ENCODE measurements at places on chromosomes 12 and 14.
A peak's percentile ranks its signal among the peaks of the same experiment; 100 is the strongest.

DNA sequence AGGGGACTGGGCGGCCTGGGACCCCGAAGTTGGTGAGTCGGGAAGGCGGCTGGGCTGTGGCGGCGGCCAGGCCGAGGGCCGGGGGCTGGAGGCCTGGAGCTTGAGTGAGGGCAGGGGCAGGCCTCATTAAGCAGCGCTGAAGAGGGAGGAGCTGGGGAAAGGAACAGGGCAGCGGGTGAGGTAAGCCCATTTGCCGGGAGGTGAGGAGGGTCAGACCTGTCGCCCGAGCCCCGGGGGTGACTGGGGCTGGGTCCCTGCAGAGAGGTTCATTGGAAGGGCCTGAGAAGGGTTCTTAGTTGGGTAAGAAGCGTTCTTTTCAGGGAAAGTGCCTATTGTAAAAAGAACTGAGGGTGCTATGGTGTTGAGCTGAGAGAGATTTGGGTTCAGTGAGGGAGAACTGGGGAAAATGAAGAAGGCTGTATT lies 441 bp downstream of the RAB5B start:
- DNase-seq: no peak

DNA sequence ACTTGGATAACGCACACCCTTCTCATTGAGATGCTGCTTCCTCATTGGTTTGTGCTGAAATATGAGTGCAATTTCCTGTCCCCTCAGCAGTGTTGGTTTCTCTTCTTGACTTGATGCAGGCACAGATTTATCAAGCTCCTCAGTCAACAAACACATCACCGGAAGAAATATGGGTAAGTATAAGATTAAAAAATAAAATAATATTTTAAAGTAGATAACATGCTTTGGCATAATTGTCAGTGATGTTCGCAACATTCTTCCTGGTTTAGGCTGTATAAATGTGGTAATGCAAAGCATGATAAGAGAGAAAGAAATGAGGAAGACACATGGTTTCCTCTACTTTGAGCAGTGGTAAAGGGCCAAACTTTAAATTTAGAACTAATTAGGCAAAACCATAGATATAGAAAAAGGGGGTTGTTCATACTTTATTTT lies at the start of gene GPR65:
Gene GPR65 (plus strand): TSS at position 86 of the 432 bp plus-strand sequence. CDS start 5,713 bp downstream, outside the sequence.
- DNase-seq: no peak

DNA sequence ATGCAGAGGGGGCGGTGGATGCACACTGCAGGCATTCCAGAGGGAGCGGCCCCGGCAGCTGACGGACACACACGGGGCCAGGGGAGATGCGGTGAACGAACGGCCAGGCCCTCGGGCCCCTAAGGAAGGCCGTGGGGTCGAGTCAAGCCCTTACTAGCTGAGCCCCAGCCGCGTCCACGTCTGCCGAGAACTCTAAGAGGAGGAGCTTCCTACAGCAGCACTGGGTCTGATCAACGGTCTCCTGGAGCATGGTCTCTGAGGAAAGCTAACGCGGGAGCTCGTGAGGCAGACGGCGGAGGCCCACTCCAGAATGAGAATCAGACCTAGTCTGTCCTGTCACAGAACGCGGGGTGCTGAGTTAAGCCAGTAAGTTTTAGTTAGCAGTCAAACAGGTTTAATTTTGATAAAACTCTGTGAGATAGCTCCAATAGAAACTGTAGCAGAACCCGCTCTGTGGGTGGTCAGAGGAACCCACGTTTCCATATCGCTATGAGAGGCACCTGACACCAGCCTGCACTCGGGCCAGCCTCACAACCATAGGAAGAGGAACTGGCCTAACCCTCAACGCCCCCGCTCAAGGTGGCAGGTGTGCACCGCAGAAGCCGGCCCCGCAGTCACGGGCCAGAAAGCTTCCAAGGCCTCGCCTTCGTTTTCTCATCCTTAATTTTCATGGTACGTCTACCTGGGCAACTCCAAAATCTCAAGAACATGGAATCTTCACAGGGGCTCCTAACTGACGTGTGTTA lies 55.5 kb downstream of the CDC42BPB start:
- no peak for DNase-seq

DNA sequence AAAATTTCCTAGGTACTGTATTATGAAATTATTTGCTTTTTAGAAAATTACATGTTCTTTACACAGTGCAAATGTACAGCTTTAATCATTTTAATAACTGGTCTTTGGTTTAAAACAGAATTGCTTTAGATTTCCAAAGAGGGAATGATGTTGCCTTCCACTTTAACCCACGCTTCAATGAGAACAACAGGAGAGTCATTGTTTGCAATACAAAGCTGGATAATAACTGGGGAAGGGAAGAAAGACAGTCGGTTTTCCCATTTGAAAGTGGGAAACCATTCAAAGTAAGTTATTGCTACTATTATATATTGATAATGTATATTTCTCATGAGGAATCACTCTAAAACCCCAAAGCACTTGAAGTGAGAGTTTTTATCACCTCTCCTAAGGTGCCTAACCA lies 13.4 kb downstream of the LGALS3 start:
- DNase-seq: no peak

- no peak for DNase-seq
Measured at GRCh38 chr12:120851444-120851843, 52.7 kb downstream of the SPPL3 start.

- DNase-seq: no peak
Measured at GRCh38 chr14:56162476-56162875, 44.3 kb downstream of the PELI2 start.

DNA sequence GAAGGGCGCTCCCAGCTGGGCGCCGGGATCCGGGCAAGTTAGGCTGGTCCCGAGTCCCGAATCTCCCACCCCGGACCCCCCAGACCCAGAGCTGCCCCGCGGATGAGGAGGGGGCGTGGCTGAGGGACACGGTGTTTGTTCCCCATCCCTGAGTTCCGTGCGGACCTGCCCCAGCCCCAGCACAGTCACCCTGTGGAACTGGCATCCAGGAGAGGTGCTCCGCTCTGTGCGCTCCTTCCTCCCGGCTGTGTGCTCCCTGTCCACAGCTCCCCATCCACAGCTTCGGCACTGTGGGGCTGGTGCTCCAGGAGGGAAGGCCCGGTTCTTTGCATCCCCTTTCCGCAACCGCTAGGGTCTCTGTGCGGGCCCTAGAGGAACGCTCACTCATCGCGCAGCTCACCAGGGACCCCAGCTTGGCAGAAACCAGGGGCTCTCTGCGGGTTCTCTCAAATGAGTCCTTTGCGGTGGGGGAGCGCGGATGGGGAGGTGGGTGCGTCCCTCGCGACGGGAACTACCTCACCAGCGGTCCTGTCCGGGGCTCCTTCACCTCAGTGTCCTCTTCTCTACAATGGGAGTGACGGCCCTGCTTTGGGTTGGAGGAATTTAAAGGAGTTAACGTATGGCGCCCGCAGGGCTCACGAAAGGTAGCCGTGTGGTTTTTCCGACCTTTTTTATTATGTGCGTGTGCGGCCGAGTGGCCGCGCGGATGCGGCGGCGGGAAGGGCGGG lies 845 bp downstream of the TMEM132C start:
- DNase-seq: no peak

DNA sequence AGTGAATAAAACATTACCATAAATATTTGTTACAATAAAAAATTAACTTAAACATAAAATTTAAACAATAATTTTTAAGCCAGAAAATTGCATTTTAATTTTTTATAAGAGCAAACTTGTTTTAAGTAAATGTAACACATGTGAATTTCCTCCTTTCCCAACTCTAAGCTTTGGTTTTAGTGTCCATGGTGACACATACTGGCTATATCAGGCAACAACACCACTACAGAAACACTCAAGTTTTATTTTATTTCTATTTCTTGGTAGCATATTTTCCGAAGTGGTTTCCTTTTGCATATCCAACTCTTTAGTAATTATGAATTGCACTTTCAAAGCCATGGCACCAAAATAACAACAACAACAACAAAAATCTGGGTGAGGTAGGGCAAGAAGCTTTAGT lies 2.2 kb downstream of the NELL2 start:
- no peak for DNase-seq

DNA sequence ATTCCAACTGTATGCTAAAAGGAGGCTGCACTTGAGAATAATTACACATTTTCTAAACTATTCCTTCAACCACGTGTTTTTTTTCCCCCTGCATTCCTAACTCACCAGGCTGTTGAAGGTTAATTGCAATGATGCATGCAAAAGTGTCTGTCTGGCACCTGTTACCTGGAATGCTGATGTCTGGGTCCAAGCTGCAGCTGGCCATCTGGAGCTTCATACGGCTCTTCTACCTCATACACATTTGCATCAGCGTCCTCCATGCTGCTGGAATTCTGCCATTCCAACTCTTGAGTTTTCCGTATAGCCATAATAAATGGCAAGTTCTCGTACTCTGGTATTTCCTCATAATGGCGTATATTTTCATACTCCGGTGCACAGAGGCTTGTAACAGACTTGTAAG lies 8.6 kb downstream of the FGD6 start:
- DNase-seq: no peak

DNA sequence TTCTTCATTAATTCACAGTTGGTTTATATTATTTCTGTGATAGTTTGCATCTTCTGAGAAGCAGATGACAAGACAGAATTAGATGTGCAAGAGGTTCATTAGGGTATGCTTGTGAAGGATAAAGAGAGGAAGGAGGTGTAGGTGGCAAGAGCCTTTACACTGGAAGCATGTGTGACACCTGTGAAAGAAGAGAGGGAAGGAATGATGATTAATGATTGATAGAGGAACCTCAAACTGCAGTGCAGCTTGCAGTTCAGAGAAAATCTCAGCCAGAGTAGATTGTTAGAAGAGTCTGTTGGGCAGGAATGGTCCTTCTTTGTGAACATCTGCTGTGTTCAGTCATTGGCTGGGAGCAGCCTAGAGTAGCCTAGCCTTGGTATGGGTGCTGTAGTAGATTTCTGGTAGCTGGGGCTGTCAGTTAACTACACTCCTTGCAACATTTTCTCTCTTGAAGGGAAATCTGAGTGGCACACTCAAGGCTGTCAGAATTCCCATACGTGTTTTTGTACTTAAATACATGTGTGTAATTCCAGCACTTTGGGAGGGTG lies 9.0 kb downstream of the RCOR1 start:
- DNase-seq: no peak

GRCh38 chr14:72948481-72949138 lies 22.3 kb downstream of the DCAF4 start:
- DNase-seq: peak; percentile 67

DNA sequence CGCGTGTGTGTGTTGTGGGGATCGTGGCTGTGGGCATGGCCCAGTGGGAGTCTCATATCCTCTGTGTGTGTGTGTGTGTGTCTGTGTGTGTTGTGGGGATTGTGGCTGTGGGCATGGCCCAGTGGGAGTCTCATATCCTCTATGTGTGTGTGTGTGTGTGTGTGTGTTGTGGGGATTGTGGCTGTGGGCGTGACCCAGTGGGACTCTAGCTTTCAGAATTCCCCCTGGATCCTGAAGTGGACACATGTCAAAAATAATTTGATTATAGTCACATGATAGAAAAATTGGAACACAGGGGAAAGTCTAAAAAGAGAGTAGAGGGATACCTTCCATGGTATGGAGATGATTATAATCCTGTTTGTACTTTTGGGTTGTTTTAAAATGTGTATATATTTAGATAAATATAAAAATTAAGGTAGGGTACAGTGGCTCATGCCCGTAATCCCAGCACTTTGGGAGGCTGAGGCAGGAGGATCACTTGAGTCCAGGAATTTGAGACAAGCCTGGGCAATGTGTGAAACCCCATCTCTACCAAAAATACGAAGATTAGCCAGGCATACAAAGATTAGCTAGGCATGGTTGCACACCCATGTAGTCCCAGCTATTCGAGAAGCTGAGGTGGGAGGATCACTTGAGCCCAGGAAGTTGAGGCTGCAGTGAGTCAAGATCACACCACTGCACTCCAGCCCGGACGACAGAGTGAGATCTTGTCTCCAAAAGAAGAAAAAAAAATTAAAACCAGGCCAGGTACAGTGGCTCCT lies 11.0 kb downstream of the PAPLN start:
- DNase-seq: no peak

DNA sequence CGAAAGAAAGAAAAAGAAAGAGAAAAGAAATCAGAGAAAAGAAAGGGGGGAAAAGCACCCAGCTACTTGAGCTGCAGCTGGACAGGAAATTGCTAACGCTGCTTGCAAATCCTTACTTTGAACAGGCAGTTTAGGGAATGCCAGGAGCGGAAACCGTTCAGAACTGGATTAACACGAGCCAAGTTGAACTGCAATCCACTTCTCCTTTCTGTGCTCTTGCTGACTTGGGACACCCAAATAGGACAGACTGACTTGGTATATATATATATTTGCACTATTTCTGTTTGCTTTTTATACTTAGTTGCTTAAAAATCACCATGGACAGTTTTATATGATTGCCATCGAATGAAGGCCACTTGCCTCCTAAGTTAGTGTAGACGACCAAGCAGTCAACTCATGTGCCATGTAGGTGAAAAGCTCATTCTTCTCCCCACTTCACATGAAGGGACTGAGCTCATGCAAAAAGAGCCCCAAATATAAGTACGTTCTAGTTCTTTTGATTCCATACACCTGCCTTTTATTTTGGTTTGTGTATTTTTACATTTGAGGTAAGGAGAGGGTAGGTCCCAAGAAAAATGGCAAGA lies 5.5 kb downstream of the DUSP6 start:
- DNase-seq: no peak

GRCh38 chr12:106195621-106196027 lies 52.2 kb downstream of the CKAP4 start:
- DNase-seq: no peak

- no peak for DNase-seq
Measured at GRCh38 chr14:76472199-76472723, 96.3 kb downstream of the ESRRB start.

DNA sequence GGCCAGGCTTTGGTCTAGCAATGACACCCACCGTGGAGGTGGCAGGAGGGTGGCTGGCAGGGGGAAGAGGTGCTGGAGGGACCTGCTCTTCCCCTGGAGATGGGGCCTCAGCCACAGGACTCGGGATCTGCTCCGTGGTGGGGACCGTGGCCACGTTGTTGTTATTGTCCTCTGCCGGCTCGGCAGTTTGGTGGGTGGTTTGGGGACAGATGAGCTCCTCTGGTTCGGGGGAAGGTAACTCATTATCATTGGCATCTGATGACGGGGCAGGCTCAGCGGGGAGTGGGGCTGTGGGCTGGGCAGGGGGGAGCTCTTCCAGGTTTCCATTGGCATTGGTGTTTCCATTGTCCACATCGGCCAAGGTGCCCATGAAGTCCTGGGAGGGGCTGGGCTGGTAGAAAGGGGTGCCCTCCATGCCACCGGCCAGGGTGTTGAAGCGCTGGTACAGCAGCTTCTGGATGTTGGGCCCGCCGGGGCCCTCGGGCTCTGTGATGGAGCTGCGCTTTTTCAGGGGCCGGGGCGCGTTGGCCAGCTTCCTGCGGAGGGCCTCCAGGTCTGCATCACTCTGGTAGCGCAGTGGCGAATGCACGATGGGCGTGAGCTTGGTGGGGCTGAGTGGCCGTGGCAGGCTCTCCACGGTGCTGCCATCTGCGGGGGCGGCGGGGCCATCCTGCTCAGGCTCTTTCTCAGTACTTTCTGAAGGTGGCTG lies 24.3 kb downstream of the ZFYVE21 start:
- no peak for DNase-seq
